ENCODE measurements at places on chromosomes 5 and 9. TPM values are rescaled to one million over a fixed set of nuclear protein-coding genes. Genes with fewer than 3 reads are reported as not detected.

SYNPO gene
- 0.08 TPM for total RNA-seq

GRCh38 chr5:12242950-12243888, 339.0 kb upstream of the CTNND2 start:
- no peak overlapping the region for H3K27ac ChIP-seq
- no peaks in the 10 kb centered on the region for H3K4me1 ChIP-seq
- H3K4me3 ChIP-seq = no peak overlapping the region
- no peaks in the 10 kb centered on the region for H3K36me3 ChIP-seq

DNA sequence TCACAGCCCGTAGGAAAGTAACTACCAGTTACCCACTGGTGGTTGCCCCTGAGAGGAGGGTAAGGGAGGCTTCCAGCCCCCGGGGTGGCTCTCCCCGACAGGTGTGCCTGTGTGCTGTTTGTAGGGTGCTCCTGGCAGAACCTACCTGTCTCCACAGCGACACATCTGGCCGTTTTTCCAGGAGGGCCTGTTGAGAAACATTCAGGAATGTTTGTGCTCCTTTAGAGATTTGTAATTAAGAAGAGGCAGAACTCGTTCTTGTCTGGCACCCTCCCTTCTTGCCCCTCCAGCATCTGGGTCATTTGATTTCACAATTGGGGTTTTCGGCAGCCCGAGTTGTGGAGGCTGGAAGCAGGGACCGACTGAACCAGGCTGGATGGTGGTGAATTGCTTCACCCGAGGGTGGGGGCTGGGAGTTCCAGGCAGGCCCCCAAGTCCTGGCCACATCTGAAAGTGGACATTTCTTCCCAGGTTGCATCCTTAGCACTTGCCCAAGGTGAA, 74.2 kb downstream of the WWC1 start:
- peaks cover 2% of the 10 kb centered on the region for H3K27me3 ChIP-seq
- H3K36me3 ChIP-seq = no peaks in the 10 kb centered on the region
- no peaks in the 10 kb centered on the region for H3K4me1 ChIP-seq
- no peak overlapping the region for H3K27ac ChIP-seq

DNA sequence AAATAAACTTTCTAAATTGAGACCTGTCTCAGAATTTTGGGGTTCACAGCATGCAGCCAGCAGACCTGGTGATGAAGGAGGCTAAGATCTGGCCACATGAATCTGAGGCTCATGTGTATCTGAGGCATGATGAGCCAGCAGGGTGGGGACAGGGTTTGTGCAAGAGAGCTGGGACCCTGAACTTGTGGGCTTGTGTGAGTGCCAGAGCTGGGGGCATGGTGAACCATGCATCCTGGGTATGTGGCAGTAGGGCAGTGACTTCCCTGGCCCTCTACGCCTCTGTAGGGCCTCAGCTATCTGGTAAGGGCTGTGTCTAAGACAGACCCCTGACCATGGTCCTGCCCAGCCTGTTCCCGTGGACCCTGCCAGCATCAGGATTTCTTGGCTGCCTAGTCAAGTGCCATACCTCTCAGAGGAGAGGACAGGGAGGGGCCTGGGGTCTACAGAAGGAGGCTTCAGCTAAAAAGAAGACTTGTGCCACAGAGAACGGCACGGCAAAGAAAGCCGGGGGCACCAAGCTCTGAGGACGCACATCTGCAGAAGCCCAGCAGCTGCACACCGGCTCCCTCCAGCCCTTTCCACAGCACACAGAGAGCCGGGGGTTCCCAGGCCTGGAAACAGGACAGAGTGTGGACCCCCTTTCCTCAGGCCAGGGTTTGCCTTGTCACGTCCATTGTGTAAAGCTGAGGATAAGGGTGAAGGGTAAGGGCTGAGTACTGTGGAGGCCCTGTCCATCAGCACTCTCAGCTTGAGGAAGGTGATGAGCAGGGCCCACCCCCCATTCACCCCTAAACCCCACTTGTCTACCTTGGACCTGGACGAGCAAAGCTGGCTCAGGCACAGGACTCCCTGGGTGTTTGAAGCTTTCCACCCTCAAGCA, 130.1 kb downstream of the MRPL36 start:
- peaks cover 8% of the 10 kb centered on the region for H3K4me1 ChIP-seq
- no peak overlapping the region for H3K27ac ChIP-seq
- H3K27me3 ChIP-seq = peaks cover 63% of the 10 kb centered on the region
- no peak for DNase-seq
- H3K4me3 ChIP-seq = no peak overlapping the region

DNA sequence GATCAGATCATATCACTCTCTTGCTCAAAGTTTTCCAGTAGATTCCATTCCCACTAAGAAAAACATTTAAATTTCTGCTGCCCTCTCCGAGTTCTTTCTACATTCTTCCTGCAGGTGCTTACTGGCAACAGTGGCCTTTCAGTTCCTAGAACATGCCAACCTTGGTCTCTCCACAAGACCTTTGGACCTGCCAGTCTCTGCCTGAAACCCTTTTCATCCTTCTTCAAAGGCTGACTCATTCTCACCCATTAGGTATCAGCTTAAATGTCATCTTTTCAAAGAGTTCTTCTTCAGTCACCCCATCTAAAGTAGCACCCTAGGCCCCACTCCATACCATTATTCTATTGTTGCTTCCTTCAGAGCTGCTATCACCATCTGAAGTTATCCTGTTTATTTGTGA, 21.8 kb downstream of the PPIC start:
- H3K4me3 ChIP-seq = no peak overlapping the region
- H3K27me3 ChIP-seq = no peaks in the 10 kb centered on the region
- H3K36me3 ChIP-seq = no peaks in the 10 kb centered on the region
- no peaks in the 10 kb centered on the region for H3K4me1 ChIP-seq

DNA sequence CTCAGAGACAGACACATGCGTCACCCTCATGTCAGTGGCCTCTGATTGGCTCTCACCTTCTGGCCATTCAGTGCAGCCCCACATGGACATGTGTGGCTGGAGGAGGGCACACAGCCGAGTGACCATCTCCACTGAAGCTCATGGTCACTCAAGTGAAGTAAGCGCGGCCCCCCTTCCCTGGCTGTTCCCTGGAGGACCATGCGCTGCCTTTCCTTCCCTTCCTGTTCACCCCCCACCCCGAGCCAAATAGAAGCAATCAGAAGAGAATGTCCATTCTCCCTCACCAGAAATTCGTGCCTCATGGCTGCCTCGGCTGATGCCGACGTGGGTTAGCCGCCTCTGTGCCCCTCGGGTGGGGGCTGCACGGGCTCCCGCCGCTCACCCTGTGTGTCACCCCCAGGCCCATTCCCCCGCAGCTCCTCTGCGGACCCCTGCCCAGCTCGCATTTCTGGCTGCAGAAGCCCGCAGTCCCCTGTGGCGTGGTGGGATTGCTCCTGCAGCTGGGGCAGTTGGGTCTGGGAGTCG, 12.5 kb upstream of the COL5A1 start:
- DNase-seq = no peak
- no peak overlapping the region for H3K27ac ChIP-seq
- no peaks in the 10 kb centered on the region for H3K36me3 ChIP-seq

DNA sequence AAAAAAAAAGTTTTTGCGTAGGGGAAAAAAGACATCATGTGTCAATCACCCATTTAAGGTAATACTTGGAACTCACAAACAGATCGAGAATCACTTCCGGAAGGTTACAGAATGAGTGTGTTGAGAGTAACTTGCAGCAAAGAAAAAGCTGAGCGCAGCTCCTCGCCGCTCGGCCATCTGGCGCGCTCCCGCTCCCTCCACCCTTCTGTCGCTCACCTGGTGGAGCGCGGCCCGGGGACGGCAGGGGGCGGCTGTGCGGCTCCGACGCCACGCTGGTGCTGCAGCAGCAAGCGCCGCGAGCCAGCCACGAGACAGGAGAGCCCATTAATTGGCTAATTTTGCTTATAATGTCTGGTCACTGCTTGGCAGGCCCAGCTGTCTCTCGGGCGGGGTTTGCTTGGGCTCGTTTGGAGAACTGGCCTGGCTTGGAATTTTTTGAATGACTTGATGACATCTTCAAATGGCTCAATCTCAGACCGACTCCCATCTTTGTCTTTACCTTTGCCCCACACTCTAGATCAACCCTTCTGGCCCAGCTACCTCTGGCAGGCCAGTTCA, 601.8 kb downstream of the CCDC171 start:
- H3K27ac ChIP-seq = no peak overlapping the region
- no peak for DNase-seq

- H3K4me3 ChIP-seq = no peak overlapping the region
- no peak overlapping the region for H3K27ac ChIP-seq
- H3K27me3 ChIP-seq = peaks cover 2% of the 10 kb centered on the region
- H3K36me3 ChIP-seq = no peaks in the 10 kb centered on the region
Observed at GRCh38 chr5:158170060-158170459, 311.1 kb upstream of the CLINT1 start.

HRCT1 gene
- total RNA-seq = not detected

RAD23B gene
- total RNA-seq = 89.4 TPM

- no peaks in the 10 kb centered on the region for H3K36me3 ChIP-seq
- no peak overlapping the region for H3K27ac ChIP-seq
- no peaks in the 10 kb centered on the region for H3K27me3 ChIP-seq
- H3K4me3 ChIP-seq = no peak overlapping the region
- DNase-seq = no peak
Observed at GRCh38 chr5:2569176-2569575, 182.3 kb downstream of the IRX2 start.

- H3K4me1 ChIP-seq = no peaks in the 10 kb centered on the region
- H3K27ac ChIP-seq = no peak overlapping the region
- H3K36me3 ChIP-seq = no peaks in the 10 kb centered on the region
- no peak for DNase-seq
- no peak overlapping the region for H3K4me3 ChIP-seq
- H3K27me3 ChIP-seq = peaks cover 7% of the 10 kb centered on the region
Observed at GRCh38 chr9:134437403-134438194, 111.3 kb downstream of the RXRA start.

- H3K36me3 ChIP-seq = peaks cover 7% of the 10 kb centered on the region
- H3K4me3 ChIP-seq = no peak overlapping the region
- no peak for DNase-seq
- H3K27ac ChIP-seq = no peak overlapping the region
- peaks cover 43% of the 10 kb centered on the region for H3K4me1 ChIP-seq
Observed at GRCh38 chr5:10577371-10578292, 13.8 kb downstream of the ANKRD33B start.

GRCh38 chr9:133635533-133636531, at the start of gene DBH:
TSS of gene DBH (plus strand) at chr9:133636363. CDS start at chr9:133636372, 9 bp downstream.
- H3K36me3 ChIP-seq = no peaks in the 10 kb centered on the region
- no peaks in the 10 kb centered on the region for H3K4me1 ChIP-seq
- no peak within 1 kb of the TSS for H3K27ac ChIP-seq
- no peaks in the 10 kb centered on the region for H3K27me3 ChIP-seq

DNA sequence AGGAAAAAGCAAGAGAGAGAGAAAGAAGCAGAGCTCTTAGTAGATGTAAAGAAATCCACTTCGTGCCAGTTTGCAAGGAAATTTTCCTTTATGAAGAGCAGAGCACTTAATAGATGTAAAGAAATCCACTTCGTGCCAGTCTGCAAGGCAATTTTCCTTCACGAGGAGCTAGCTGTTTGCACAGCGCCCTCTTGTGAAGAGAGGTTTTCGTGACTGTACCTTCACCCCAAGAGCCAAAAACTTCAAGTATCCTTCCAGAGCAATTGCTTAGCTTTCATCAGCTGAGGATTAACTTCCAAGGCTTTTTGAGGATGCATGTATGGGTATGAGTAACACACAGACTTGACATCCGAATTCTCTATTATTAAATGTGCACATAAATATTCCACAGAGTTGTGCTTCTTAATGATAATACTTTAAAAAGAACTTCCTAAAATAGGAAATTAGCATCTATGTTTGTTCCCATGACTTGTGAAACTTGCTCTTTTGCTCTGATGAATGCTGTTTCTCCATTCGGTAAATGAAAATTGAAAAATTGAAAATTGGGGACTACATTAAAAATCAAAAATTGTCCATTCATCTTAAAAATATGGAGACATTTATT, 525.6 kb downstream of the PDE4D start:
- no peaks in the 10 kb centered on the region for H3K36me3 ChIP-seq
- peaks cover 26% of the 10 kb centered on the region for H3K27me3 ChIP-seq
- peak; percentile 48 for DNase-seq

GRCh38 chr9:114116126-114116747, 17.1 kb upstream of the KIF12 start:
- no peak for DNase-seq
- no peak overlapping the region for H3K27ac ChIP-seq
- H3K4me3 ChIP-seq = no peak overlapping the region
- peaks cover 15% of the 10 kb centered on the region for H3K27me3 ChIP-seq
- no peaks in the 10 kb centered on the region for H3K36me3 ChIP-seq
- no peaks in the 10 kb centered on the region for H3K4me1 ChIP-seq

GRCh38 chr5:102762095-102762534, 7.0 kb downstream of the PAM start:
- peak overlapping the region; percentile 57 for H3K4me3 ChIP-seq
- no peaks in the 10 kb centered on the region for H3K27me3 ChIP-seq
- DNase-seq = no peak

ZBTB26 gene
- total RNA-seq = 8.5 TPM

DMAC1 gene
- total RNA-seq = 50.1 TPM

GRCh38 chr5:22372376-22372775, 480.8 kb downstream of the CDH12 start:
- H3K27ac ChIP-seq = no peak overlapping the region
- H3K4me1 ChIP-seq = no peaks in the 10 kb centered on the region
- H3K27me3 ChIP-seq = no peaks in the 10 kb centered on the region

- H3K27ac ChIP-seq = no peak overlapping the region
- H3K36me3 ChIP-seq = no peaks in the 10 kb centered on the region
- H3K4me3 ChIP-seq = no peak overlapping the region
- peaks cover 9% of the 10 kb centered on the region for H3K27me3 ChIP-seq
- DNase-seq = no peak
Observed at GRCh38 chr9:38213631-38214299, 144.7 kb upstream of the SHB start.

DNA sequence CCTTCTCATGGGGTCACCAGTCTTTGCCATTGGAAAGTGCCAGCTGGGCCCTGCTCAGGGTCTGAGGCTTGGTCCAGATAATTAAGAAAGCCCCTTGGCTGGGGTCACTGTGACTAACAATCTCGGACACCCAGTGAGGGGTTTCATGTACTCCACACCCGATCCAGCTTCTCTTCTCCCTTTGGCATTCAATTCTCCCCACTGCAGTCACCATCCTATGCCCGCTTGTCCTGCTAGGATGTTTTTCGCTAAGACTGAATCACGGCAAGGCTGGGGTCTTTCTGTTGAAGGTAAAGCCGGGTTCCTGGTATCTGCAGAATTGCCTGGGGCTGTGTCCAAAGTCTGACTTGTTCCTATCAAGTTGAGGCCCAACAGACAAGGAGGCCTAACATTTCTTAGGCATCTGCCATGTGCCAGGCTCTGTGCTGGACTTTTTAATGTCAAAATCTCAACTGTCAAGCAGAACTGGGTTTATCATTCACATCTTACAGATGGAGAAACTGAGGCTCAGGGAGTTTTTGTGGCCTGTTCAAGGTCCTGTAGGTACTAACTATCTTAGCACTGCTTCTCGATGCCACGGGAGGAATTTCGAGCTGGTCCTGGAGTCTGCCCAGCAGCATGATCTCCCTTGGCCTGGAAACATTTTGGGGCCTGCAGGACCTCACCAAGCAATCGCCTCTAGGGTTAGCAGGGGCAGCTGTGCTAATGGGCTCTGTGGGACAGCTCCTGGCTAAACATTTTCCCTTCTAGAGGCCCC, 142.0 kb upstream of the ALDH1B1 start:
- H3K36me3 ChIP-seq = no peaks in the 10 kb centered on the region
- DNase-seq = no peak
- no peak overlapping the region for H3K27ac ChIP-seq
- peaks cover 4% of the 10 kb centered on the region for H3K27me3 ChIP-seq
- no peak overlapping the region for H3K4me3 ChIP-seq
- H3K4me1 ChIP-seq = no peaks in the 10 kb centered on the region
